A549 treated with DMSO at 1 μM for 4 hours (cell line): ENCODE measurements at places on chromosomes 2 and 18. TPM values are rescaled to one million over a fixed set of nuclear protein-coding genes. Genes with fewer than 3 reads are reported as not detected.

Gene ADAM23
- 8.8 to 10.2 TPM (median 10.0 TPM) in 5 replicates for total RNA-seq

Gene ACOXL
- not detected in 5 replicates for total RNA-seq

Gene CPO
- total RNA-seq = 0.09 to 0.19 TPM (median 0.17 TPM) in 3 of 5 replicates, not detected in the others

Gene ECEL1
- total RNA-seq = 0.14 to 0.30 TPM (median 0.17 TPM) in 4 of 5 replicates, not detected in the other

Gene NTSR2
- not detected in 5 replicates for total RNA-seq

Gene MYO7B
- 0.11 to 0.17 TPM (median 0.14 TPM) in 5 replicates for total RNA-seq

Gene PTH2R
- 0.06 TPM in 1 of 5 replicates, not detected in the others for total RNA-seq

Gene TUBA4B
- total RNA-seq = 0.26 to 0.46 TPM (median 0.31 TPM) in 5 replicates

Gene ITGB6
- total RNA-seq = 0.56 to 1.8 TPM (median 1.0 TPM) in 5 replicates

Gene RAB27B
- 11.2 to 20.5 TPM (median 14.8 TPM) in 5 replicates for total RNA-seq

Gene PARD6G
- 1.8 to 3.3 TPM (median 3.1 TPM) in 5 replicates for total RNA-seq
